ENCODE measurements at places on chromosomes 3 and 15.

GRCh38 chr3:13229273-13229949 is 156.2 kb upstream of the IQSEC1 start:
- DNase-seq, result no peak

DNA sequence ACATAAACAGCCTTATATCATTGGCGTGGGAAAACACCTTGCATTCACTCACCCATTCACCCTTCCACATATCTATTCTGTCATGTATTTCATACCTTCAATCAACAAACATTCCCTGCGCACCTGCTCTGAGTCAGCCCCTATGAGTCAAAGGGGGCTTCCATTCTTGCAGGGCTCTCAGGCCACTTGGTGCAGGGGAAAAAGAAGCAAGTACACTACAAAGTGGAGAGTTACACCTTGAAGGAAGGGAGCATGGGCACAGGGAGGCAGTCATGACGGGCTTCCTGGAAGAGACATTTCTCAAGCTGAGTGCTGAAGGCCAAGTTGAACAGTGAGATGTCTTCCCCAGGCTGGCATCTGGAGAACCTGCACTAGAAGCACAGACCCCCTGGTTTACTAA is 4.6 kb upstream of the AMOTL2 start:
- peak; percentile 33 for DNase-seq

- no peak for DNase-seq
Measured at GRCh38 chr3:41581700-41582099, 380.2 kb downstream of the ULK4 start.

GRCh38 chr15:101482526-101483371 is 6.8 kb downstream of the PCSK6 start:
- no peak for DNase-seq

DNA sequence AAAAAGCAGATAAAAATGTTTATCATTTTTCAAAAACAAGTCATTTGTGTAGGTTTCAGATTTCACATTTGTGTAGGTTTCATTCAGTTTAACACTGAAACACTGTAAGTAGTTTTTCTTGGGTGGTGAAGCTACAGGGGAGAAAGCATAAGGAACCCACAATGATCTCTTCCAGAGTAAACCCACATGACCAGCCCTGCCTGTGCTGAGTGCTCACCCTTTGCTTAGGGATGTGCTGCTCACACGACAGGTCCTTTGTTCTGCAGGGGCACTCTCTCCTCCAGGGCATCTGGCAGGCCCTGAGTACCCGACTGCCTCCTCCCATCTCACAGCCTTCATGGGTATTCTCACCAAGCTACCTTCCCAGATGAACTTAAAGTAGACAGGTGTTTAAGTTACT is 28.9 kb downstream of the ZXDC start:
- no peak for DNase-seq

DNA sequence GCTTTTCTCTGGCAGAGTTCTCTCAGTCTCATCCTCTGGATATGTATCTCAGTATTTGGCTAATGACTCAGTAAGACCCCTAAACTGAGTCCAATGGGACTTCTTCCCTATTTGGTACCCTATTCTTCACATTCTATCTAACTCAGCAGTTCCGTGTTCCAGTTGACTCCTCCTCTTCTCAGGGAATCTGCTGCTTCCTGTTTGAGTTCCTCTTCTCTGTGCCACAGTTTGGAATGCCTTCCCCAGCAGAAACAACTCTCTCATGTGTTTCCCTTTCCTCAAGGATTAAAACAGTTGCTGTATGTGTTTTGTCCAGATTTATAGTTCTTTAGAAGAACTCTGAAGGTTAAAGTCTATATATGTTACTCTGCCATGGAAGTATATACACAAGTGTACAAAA is 344.0 kb upstream of the RARB start:
- DNase-seq, result no peak

DNA sequence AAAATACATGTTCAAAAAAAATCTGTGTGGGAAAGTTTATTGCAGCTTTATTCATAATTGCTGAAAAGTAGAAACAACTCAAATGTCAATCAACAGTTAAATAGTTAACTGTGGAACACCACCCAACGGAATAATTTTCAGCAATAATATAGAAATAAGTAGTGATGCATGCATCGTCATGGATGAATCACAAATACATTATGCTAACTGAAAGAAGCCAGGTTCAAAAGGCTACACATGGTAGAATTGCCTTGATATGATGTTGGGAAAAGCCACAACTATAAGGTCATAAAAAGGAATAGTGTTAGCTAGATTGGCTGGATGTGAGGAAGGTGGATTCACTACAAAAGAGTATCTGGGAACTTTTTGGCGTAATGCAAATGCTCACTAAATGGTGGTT is 82.0 kb downstream of the GMNC start:
- no peak for DNase-seq

DNA sequence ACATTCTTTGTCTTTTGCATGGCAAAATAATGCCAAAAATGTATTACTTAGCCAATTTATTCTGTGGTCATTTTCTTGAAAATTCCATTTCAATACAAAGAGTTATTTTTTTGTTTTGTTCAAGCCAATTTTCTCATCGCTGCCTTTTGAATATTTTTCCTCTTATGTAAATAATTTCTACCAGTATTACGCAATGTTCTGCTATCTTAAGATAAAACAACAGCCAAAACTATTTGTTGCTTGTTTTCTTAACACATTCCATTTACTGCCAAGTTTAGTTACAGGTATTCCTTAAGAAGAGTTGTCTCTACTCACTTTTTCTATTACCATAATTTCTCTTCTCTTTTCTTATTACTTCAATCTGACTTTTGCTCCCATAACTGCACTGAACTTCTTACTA is 163.1 kb downstream of the ROBO1 start:
- DNase-seq, result no peak

DNA sequence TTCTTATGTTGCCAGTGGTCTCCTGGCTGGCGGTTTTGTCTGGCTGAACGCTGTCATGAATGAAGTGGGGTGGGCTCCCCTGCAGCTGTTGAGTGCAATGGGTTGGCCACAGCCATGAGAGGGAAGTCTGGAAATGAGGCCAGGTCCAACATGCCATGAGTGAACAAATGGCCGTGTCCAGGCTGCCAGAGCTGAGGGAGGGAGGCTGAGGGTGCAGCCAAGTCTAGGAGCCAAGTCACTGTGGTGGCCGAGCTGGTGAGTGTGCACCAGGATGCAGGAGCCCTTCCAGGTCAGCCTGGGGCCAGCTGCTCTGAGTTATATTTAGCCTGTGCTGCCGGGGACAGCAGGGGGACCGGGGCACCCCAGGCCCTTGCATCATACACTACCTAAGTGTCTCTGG is 24.7 kb upstream of the PRR23E start:
- no peak for DNase-seq

- DNase-seq, result no peak
Measured at GRCh38 chr3:33658621-33658990, 59.4 kb downstream of the CLASP2 start.

DNA sequence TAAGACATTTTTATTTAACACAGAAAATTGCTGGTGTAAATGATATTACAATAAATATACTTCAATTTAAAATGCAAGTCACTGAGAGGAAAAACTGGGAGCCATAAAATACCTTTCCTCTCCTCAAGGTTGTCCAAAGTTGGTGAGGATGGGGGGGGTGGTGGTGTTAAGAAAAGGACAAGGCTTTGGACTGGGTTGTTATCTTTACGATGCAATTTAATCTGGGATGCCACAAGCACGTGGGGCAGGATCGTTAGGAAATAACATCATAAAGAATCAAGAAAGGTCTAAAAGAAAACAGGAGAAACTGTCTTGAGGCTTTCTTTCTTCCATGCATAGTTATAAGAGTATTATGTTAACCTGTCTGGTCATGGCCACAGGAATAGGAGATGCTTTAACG is 66.9 kb downstream of the NMNAT3 start:
- DNase-seq, result no peak

- no peak for DNase-seq
Measured at GRCh38 chr3:142348460-142348859, 99.4 kb downstream of the XRN1 start.

DNA sequence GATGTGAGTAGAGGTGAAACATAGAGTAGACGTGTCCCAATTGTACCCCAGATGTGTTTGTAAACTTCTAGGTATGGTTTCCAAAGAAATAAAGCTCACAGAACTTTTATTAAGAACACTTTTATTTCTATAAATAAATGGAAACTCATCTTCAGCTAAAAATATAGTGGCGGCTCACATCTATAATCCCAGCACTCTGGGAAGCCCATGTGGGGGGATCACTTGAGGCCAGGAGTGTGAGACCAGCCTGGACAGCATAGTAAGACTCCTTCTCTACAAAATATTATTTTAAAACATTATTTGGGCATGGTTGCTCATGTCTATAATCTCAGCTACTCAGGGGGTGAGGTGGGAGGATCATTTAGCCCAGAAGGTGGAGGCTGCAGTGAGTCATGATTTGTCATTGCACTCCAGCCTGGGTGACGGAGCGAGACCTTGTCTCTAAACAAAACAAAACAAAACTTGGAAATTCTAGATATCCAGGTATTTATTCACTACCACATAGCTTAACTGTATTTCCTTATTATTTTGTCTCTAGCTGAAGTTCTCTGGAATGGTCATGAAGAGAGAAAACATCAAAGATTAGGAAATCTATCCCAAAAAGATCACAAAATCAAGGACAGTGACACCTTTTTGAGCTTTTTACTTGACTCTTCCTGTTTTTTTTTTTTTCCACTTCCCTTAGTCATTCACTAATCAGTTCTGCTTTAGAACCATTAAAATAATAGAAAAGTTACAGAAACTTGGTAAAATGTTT is 258.1 kb downstream of the TIGIT start:
- DNase-seq, result no peak

DNA sequence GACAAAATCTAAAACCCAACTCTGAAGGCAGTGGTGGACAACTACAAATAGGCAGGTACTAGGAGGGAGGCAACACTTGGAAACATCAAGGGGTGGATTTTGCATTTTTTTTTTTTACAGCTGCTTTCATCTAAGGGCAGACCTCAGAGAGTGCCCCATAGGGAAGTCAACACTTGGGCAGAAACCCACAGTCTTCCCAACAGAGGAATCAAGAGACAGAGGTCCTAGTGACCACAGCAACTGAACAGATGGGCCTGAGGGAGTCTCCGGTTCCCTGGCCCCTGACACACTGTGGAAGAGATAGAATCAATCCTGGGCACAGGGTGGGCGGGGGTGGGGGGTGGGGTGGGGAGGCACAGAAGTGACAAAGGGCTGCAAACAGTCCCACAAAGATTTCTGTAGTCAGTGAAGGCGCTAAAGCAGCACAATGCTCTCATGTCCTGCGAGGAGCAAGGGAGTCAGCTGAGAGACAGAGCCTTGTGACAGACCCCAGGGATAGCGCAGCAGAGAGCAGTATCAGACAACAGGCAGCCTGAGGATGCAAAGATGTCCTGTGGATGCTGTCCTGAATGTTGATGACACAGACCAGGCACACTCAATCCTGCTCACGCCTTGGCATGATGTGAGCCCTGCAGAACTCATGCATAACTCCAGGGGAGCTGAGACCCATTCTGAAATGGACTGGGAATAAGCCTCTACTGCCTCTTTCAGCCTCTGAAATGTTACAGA is 6.9 kb upstream of the RFTN1 start:
- DNase-seq, result no peak

GRCh38 chr15:69058830-69059556 is 44.5 kb downstream of the NOX5 start:
- DNase-seq, result peak; percentile 58

DNA sequence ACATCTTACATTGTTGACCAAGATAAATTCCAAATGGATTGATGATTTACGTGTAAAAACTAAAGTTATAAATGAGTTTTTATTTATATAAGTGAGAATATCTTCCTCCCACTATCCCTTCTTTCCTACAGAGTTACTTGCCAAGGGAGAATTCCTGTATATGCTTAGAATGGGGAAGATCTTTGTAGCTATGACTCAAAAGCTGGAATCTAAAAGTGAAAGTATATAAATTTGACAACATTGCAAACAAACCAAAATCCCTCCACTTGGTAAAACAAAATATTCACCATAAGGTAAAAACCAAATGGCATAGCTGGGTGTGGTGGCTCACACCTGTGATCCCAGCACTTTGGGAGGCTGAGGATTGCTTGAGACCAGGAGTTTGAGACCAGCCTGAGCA is 52.7 kb upstream of the GCNT3 start:
- DNase-seq, result no peak

- no peak for DNase-seq
Measured at GRCh38 chr15:58077427-58077826, 11.9 kb upstream of the ALDH1A2 start.

- no peak for DNase-seq
Measured at GRCh38 chr3:170040418-170040817, 2.6 kb downstream of the GPR160 start.

- no peak for DNase-seq
Measured at GRCh38 chr3:113638910-113639309, 57.5 kb downstream of the USF3 start.

DNA sequence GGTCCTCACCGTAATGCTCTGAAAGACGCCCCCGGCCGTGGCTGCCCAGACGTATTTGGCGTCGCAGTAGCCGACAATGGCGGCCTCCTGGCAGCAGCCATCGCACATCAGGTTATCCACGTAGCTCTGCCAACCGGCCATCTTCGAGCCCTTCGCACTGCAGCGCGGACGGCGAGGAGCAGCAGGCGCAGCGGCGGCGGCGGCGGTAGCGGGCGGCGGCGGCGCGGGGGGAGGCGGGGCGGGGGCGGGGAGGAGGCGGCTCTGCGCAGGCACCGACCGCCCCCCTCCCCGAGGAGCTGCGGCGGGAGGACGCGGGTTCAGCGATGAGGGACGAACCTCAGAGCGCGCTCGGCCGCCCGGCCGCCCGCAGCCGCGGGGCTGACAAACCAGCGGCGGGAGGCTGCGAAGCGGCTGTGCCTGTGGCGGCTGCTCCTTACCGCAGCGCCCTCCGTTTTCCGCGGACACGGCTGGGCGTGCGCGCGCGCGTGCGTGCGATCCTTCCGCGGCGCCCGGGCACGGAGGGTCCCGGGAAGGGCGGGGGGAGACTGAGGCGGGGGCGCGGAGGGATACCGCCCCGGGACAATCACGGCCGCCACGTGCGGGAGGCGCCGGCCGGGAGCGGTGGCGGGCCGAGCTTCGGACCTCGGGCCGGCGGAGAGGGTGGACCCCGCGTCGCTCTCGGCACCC is at the start of gene PFN2:
Gene PFN2 (minus strand): TSS at position 180 of the 687 bp plus-strand sequence. CDS start 39 bp downstream, at position 141.
- peak; percentile 35 for DNase-seq

GRCh38 chr15:32991619-32992111 is 202.8 kb downstream of the FMN1 start:
- DNase-seq, result no peak

Measured in stimulated activated CD4-positive, alpha-beta T cell treated with anti-CD3 and anti-CD28 coated beads, Interleukin-1b, Interleukin-23, amount 100 ng/mL, for 48 hours (primary cell).